SW 1271 (cell line): ENCODE measurements at places on chromosomes 5 and 9.

DNA sequence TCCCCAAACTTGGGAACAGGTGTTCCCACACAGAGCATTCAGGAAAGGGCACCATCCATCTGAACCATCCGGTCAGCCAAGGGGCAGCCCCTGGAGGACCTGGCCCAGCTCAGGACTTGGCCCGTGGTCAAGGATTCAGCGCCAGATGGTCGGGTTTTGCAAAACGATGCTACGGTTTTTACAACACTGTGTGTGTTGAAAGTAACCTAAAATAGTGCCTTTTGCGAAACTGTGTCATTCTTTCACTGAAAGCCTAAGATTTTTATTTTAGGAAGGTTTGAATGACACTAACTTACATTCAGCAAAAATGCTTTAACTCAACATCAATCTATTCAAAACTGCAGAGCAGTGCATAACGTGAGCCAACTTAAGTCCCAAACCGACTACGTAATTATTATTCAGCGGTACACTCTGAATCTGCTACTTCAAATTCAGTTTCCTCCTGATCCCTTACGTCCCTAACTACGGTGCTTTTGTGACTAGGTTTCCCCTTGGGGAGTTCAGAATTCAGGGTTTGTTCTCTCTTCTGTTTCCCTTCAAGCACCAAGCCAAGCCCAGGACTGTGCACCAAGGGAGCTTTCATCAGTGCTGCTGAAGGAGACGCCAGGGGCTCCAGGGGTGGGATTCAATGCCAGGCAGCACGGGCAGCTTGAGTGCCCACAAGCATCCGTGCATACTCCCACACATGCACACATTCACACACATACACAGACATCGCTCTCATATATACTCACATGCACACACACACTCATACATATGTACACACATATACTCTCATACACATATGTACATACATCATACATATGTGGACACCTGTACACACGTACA is 25.8 kb downstream of the LPCAT1 start:
- DNase-seq = no peak

DNA sequence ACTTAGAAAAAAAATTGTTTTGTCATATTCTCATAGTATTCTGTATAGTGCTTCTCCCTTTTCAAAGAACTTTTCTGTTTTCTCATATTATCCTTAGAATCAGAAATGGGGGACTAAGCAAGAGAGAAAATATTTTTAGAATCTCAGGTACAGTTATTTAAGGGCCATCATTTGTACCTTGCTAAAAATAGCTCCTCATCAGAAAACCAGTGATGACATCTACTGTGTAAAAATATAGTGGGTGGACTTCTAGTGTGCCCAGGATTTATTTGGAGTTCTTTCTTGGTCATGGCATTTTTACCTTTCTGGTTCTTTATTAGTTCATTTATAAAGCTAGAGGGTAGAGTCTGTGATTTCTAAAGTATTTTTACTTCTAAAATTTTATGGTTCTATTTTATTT is 82.5 kb downstream of the CSNK1G3 start:
- DNase-seq = no peak

DNA sequence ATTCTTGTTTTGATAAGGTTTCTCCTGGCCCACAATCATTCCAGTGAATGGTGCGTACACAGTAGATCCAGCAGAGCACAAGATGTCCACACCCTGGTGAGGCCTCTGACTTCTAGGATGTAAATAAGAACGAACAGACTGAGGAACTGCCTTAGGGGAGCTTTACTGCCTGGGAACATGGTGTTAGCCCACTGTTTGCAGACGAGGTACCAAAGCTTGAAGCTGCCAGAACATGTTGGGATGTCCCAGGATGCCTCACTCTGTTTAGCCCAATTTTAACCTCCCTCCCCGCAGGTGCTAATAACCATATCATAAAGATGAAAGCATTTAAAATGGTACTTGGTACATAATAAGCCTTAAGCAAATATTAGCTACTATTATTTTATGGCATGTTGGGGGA is 3.5 kb downstream of the LECT2 start:
- DNase-seq = no peak

DNA sequence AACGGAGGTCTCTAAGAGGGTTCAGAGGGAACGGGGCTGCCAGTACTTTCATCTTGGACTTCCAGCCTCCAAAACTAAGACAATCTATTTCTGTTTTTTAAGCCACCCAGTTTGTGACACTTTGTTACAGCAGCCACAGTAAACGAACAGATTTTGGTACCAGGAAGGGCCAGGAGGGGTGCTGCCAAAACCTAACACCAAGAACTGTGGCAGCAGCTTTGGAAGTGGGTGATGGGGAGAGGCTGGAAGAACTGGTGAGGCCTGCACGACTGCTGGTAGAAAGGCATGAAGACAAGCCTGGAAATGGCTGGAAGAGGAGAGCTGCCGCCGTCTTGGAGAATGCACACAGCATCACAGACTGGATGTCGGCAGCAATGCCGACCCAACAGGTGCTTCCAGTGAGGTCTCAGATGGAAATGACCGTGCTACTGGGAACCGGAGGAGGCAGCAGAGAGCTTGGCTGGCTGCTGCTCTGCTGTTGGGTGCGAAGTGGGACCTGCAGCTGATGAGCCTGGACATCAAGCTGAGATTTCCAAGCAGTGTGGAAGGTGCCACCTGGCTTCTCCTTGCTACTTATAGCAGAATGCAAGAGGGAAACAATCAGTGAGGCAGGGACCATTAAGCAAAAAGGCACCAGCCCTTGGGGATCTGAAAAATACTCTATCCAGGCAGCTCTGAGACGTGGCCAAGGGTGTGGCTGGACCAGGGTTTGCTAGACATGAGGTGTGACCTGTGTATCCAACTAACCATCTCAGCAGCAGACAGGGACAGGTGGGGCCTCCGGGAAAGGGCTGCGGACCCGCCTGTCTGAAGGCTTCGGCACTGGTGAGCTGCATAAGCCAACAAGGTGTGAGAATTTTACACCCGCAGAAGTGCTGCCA is 4.7 kb upstream of the TMEM210 start:
- no peak for DNase-seq

- DNase-seq = no peak
Observed at GRCh38 chr5:67002832-67003684, 193.5 kb downstream of the CD180 start.

DNA sequence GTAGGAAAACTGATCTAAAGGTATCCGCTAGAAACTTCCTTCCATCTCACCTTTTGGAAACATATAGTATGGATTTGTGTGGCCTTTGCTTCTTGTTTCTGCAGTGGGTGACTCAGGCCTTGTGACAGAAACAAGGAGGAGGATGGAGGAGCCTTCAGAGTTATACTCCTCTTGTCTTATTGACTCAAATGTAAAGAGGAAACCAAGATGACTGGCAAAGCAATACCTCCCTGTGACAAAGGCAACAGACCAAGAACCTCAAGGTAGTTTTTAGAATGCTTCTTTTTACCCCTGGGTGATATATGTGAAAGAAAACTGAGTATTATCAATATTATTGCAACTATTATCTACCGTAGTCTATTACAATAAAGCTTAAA is 123.3 kb upstream of the SLIT3 start:
- DNase-seq = no peak

GRCh38 chr5:133702791-133703770 is 90.7 kb upstream of the FSTL4 start:
- DNase-seq = no peak

- peak; percentile 59 for DNase-seq
Observed at GRCh38 chr5:141508798-141509611, 20.1 kb downstream of the PCDHGC5 start.

GRCh38 chr9:8713811-8714165 is 914.2 kb upstream of the DMAC1 start:
- DNase-seq = no peak

- no peak for DNase-seq
Observed at GRCh38 chr5:166163996-166164610, 2127.3 kb upstream of the WWC1 start.

GRCh38 chr9:132141948-132142594 is 19.8 kb upstream of the NTNG2 start:
- DNase-seq = no peak

- DNase-seq = no peak
Observed at GRCh38 chr9:125393426-125393825, 131.8 kb downstream of the GAPVD1 start.

GRCh38 chr5:108345541-108346171 is 36.2 kb downstream of the FBXL17 start:
- peak; percentile 77 for DNase-seq

- DNase-seq = no peak
Observed at GRCh38 chr9:114861273-114861672, 55.4 kb upstream of the TNFSF15 start.

DNA sequence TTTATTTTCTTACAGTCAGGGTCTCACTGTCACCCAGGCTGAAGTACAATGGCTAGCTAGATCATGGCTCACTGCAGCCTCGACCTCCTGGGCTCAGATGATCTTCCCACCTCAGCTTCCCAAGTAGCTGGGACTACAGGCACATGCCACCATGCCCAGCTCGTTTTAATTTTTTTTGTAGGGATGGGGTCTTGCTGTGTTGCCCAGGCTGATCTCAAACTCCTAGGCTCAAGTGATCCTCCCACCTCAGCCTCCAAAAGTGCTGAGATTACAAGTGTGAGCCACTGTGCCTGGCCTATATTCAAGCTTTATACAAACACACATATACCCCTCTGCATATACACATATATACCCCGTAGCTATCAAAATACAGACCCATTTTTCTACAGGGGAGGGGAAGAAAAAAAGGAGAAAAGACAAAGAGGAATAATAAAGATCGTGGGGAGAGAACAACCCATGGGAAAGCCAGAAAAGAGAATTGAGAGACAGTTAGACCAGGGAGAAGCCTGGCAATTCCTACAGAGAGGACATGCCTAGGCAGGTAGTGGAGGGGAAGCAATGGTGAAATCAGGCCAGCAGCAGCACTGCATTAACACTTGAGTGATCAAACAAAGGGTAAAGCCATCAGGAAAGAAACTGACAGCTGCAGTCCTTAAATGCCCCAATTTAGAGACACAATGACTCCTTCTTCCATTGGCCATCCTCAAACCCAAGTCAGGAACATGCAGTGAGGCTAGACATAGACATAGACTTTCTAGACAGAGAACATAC is 102.7 kb downstream of the EFNA5 start:
- DNase-seq = no peak

DNA sequence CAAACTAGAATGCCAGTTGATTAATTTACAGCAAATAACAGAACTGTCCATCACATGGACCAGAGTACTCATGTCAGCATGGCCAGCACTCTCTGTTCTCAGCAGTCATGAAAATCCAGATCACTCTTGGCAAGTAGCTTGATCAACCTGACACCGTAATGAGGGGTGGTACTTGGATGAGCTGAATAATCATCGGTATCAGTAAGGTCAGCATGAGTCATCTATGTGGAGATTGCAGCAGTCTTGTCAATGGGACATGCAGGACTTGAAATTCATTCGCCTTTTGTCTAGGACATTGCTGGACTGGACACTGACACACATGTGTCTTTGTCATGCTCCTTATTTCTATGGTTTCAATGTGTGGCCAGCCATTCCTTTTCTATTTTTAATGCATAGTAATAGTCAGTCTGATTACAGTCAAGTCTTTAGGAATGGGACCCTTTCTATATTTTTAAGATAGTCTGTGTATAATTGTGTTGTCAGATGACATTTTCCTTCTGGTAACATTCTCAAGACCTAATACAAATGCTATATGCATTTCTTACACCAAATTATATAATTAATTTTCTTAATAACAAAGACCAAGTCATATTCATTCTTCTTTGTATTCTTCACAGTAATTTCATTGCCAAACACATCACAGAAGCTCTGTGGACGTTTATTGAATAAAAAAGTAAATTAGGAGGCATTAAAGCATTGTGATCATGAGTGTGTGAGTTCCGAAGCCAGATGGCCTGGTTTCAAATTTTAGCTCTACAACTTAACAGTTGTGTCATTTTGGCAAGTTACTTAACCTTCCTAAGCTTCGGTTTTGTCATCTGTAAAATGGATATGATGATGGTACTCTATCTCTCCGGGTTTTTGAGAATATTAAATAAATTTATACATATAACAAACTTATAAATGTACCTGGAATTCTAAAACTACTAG is 57.4 kb downstream of the ADAMTSL1 start:
- DNase-seq = no peak

DNA sequence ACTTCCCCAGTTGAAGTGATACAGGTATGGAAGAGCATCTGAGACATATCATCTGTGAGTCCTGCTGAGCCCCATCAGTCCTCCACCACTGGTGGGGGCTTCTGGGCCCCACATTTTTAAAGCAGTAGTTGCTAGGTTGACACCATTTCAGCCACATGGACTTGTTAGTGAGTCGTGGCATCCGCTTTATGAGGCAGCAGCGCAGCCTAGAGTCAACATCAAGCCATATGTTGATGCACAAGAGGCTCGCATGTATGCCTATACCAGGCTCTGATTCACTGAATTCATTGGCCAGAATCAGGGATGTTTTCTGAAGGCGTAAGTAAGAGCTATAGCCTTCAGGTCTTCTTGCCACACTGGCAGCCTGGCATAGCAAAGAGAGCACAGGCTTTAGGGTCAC is 26.8 kb downstream of the ZNF346 start:
- no peak for DNase-seq

- no peak for DNase-seq
Observed at GRCh38 chr5:130652176-130652575, 512.9 kb downstream of the HINT1 start.

DNA sequence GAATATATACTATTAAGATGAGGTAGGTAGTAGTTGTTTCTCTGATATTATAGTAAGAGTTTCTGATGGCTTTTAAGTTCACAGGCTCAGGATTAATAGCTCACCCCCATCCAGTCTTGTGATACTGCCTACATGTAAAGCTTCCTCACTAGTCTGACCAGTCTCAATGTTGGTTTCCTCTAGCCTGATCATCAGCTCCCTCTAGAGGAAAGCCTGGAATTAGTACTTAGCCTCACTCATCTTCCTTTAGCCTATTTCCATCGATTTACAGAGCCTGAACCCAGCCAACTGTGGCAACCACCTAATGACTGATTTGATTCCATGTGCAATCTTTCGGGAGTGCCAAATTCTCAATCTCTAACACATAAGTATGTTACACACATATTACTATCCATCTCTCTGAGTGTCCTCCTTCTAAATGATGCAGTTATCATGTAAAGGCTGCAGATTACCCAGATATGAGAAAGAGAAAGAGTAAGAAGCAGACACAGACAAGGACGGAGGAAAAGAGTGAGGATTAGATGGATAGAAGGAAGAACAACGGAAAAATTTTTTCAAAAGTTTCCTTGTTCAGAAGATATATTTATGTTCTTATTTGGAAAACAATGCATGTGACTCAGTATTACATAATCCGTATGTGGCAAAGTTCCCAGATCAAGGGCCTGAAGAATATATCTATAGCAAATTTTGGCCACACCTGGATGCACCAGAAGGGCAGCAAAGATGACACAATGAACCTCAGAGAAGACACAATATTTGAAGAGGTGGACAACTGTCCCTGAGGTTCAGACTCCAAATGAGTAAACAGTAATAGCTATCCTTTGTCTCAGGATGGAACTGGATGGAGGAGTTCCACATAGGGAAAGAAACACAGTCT is 333.7 kb downstream of the ELAVL2 start:
- DNase-seq = no peak

GRCh38 chr5:169805937-169806700 is 169.0 kb downstream of the DOCK2 start:
- DNase-seq = no peak

GRCh38 chr5:81422671-81423070 is 28.7 kb upstream of the ACOT12 start:
- DNase-seq = no peak
